ENCODE measurements at places on chromosomes 6 and 20.

DNA sequence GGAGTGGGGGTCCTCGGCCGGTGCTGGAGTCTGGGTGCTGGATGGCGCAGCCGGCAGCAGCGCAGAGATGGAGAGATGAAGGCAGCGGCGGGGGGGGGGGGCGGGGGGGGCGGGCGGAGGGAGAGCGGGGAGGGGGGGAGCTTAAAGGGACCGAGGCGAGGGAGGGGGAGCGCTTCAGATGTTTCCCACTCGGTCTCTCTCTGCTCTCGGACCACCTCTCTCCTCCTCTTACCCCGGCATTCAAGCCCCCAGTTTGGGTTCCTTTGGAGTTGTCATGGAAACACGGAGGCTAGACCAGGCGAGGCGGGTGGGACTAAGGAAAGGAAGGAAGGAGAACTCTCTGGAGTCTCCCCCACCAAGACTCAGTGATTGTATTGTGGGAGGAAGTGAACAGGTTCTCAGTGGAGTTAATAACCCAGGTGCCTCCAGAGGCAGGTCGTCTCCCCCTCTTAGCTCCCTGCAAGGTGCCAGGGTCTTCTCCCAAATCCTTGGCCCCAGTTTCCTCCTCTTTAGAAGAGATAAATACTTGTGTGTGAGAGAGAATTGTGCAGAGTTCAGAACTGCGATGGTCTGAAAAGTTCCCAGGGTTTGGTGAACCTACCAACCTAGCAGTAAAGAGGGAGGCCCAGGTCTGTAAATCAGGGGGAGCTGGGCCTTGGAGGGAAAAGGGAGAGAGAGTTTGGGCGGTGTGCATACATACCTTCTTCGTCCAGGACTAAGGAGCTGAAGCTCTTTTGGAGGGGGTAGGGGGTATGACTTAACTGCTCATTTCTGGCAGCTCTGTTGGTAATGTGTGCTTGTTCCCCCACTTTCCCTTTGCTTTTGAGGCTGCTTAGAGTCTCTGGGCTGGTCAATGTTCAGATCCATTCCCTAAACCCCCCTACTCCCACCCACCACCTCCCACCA, at the start of gene PRRT1:
TSS of gene PRRT1 (minus strand) at position 77 of the 906 bp plus-strand sequence. CDS start 112 bp downstream, outside the sequence.
- DNase-seq: no peak

- no peak for DNase-seq
These were observed 1201.6 kb upstream of the MAP3K7 start for GRCh38 chr6:91788501-91788900.

DNA sequence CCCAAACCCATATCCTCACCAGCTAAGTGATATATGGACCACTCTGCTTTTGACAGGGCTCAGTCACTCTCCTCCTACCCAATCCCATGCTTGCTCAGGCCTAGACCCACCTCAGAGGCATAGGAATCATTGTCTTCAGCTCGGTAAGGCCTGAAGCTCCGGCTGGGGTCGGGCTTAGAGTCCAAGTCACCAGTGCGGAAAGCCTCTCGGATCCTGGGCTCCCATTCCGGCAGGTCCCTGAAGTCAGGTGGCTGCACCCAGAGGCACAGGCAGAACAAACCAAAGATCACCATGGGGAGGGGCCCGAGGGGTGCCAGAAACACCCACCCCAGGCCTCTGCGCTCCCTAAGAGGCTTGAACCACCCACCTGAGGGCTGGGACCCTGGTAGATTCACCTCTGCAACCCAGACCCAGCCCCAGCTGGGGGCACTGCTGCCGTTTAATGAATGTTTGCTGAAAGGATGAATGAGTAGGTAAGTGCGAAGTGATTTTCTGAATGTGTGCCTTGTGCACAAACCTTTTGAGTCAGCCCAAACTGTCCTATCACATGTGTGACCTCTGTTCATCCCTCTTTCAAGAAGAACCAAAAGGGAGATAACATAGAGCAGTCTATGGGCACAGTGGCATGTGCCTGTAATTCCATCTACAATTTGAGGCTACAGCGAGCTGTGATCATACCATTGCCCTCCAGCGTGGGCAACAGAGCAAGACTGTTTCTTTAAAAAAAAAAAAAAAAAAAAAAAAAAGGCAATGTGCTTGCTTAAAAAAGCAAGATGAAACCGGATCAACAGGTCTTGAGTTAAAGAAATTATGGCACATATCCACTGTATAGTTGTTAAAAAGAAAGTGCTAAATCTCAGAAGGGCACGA, 39.3 kb upstream of the DSN1 start:
- no peak for DNase-seq

- no peak for DNase-seq
These were observed 348.0 kb upstream of the JARID2 start for GRCh38 chr6:14897831-14898230.

- no peak for DNase-seq
These were observed 41.3 kb upstream of the TAGAP start for GRCh38 chr6:159086033-159086618.

- DNase-seq: no peak
These were observed 342.3 kb downstream of the C6orf118 start for GRCh38 chr6:164967102-164967501.

DNA sequence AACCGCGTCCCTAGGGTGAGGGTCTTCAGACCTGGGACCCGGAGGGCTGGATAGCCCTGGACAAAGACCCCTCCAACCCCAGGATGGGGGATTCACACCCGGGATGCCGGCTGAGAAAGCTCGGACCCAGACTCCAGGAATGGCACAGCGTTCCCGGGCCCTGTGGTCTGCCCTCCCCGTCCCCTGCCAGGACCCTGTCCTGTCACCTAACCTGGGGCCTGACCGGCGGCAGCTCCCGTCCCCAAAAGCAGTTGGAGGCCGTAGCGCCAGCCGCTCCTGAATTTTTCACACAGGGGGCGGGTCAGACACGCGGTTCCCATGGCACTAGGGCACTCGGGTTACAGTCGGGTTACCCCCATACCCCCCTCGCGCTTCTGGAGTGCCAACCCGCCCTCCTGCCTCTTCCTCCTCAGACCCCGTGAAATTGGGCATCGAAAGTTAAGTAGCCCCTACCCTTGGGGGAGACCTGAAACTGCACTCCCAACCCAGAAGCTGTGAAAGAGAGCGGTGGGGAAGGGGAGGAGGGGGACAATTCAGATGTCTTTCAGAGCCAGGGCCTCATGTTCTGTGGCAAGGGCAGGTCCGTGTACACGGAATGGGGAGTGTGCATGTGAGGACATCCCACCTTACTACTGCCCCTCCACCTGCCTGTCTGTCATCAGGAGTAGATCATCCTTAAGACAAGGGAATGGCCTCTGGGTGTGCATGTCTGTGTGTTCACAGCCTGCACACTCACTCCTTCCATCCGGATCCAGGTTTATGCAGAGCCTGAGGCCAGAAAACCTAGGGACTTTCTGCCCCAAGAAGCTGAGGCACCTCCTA, 595 bp downstream of the REM1 start:
- no peak for DNase-seq

GRCh38 chr6:31935021-31935420, 7.5 kb downstream of the C2 start:
- no peak for DNase-seq

GRCh38 chr6:162468326-162468725, 259.2 kb downstream of the PRKN start:
- no peak for DNase-seq

Data from HT1080 (cell line).